ENCODE measurements at places on chromosomes 2 and 18. TPM values are rescaled to one million over a fixed set of nuclear protein-coding genes. Genes with fewer than 3 reads are reported as not detected.

DNA sequence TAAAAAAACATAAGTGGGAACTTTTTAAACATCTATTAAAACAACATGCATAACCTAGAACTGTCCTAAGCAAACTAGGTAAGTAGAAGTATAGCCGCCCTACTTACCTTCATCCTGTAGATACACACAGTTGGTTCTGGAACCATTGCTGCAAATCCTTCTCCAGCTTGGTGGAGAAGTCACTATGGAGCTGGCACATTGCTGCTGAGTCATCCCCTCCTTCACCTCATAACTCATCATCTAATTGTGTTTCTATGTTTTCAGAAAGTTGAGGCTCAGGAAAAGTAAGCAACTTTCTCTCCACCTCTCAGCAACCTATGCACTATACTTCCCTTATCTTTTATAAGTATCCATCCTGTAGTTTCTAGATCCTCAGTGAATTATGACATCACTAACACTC is 269.8 kb upstream of the MMADHC start:
- no peak for DNase-seq
- H3K4me1 ChIP-seq = no peaks in the 10 kb centered on the region
- H3K27ac ChIP-seq = no peak overlapping the region

SLC16A14 gene
- total RNA-seq = 5.3 TPM

DNA sequence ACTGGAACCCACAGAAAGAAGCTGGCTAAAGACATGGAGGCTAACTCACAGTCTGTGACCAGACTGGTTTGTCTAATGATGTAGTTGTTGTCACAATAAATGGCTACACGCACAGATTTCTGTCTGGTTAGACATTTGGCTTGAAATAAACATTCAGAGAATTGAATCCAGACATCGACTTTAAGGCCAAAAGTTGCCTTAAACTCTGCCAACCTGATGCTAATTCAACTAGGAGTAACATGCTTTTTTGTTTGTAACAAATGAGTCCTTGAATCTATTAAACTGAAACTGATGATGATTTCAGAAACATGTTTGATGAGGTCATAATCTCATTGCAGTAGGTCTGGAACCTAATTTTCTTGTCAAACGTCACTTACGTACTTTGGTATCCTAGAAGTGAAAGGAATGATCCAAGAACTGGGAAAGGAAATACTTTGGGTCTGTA is 123.8 kb downstream of the ERBB4 start:
- H3K27ac ChIP-seq = no peak overlapping the region
- no peaks in the 10 kb centered on the region for H3K27me3 ChIP-seq
- DNase-seq = no peak
- H3K4me3 ChIP-seq = no peak overlapping the region
- H3K4me1 ChIP-seq = no peaks in the 10 kb centered on the region

DNA sequence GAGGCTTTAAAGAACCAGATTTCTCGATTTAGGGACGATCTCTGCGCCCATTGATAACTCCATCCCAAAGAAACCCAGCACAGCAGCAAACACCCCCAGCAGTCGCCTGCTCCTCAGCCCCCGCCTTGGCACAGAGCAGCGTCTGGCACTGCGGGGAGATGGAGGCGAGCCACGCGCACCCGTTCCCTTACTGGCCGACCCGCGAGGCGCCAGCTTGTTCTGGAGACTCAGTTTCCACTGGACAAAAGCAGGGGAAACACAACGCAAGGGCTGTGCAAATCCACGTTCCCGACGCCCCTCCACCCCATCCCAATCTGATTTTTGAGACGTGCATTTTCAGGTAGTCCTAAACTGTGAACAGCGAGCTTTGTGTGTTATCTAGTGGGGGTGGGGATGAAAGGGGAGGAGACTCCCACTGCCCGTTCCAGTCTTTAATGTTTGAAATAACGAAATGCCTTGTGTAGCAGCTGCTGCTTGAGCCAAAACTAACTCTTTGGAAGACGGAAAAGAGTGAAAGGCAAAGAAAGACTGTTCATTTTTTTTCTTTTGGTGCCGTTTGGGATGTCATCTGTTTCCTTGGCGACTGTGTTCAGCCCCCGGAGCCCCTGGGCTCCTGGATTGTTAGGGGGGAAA is 143.2 kb downstream of the MEIS1 start:
- no peaks in the 10 kb centered on the region for H3K36me3 ChIP-seq
- no peak for DNase-seq
- no peak overlapping the region for H3K4me3 ChIP-seq
- peaks cover 17% of the 10 kb centered on the region for H3K4me1 ChIP-seq
- H3K27me3 ChIP-seq = peaks cover 75% of the 10 kb centered on the region

GRCh38 chr2:4931721-4932365 is 760.3 kb upstream of the SOX11 start:
- no peaks in the 10 kb centered on the region for H3K4me1 ChIP-seq
- H3K27ac ChIP-seq = no peak overlapping the region
- H3K4me3 ChIP-seq = no peak overlapping the region
- no peaks in the 10 kb centered on the region for H3K36me3 ChIP-seq

MC2R gene
- not detected for total RNA-seq

ASTL gene
- not detected for total RNA-seq

DNA sequence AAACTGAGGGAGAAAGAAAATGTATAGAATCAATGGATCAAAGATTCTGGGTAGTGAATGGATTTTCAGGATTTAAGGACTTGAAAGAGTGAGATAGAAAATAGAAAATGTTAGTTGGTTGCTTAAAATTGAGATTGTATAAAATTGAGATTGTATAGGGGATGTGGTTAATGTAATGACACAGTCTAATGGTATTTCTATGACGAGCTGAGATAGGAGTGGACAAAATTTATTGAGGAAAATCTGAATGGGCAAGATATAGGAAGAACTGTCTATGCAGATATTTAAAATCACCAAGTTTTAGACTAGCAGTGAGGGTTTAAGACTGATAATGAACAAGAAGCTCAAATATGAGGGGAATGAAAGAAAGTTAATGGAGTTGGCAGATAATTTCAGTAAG is 406.6 kb downstream of the NYAP2 start:
- DNase-seq = no peak
- no peaks in the 10 kb centered on the region for H3K4me1 ChIP-seq
- no peaks in the 10 kb centered on the region for H3K36me3 ChIP-seq
- H3K4me3 ChIP-seq = no peak overlapping the region
- no peak overlapping the region for H3K27ac ChIP-seq
- H3K27me3 ChIP-seq = no peaks in the 10 kb centered on the region

- H3K4me1 ChIP-seq = no peaks in the 10 kb centered on the region
- DNase-seq = no peak
- no peak overlapping the region for H3K27ac ChIP-seq
- H3K27me3 ChIP-seq = no peaks in the 10 kb centered on the region
Observed at GRCh38 chr2:239891698-239892097, 133.4 kb downstream of the NDUFA10 start.

ZBTB7C gene
- total RNA-seq = 36.4 TPM

- no peak overlapping the region for H3K4me3 ChIP-seq
- no peak overlapping the region for H3K27ac ChIP-seq
- no peak for DNase-seq
- no peaks in the 10 kb centered on the region for H3K36me3 ChIP-seq
- H3K27me3 ChIP-seq = no peaks in the 10 kb centered on the region
Observed at GRCh38 chr2:42321452-42322064, 39.5 kb downstream of the COX7A2L start.

GRCh38 chr2:42090216-42090615 is 42.4 kb downstream of the PKDCC start:
- H3K27ac ChIP-seq = no peak overlapping the region
- no peak for DNase-seq
- no peaks in the 10 kb centered on the region for H3K27me3 ChIP-seq
- H3K36me3 ChIP-seq = no peaks in the 10 kb centered on the region

GRCh38 chr2:178412047-178412446 is 38.9 kb downstream of the PRKRA start:
- H3K4me1 ChIP-seq = no peaks in the 10 kb centered on the region
- H3K36me3 ChIP-seq = no peaks in the 10 kb centered on the region
- H3K27ac ChIP-seq = no peak overlapping the region
- DNase-seq = peak; percentile 36

DNA sequence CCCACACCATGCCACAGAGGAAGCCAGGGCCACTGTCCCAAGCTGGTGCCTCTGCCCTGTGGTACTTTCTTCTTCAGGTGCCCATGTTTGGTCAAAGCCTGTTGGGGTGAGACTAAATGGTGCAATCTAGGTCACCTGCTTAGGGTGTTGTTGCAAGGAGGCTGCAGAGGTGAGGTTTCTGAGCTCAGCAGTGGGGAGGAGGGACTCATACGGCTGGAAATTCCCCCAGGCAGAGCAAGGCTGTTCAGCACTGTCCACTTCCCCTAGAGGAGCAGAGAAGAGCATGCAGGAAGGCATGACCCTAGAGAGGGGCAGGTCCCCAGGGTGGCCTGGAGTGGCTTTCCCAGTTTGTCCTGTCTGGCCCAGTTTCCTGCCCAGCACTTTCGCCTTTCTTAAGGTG is 211.0 kb downstream of the HAUS1 start:
- no peaks in the 10 kb centered on the region for H3K36me3 ChIP-seq
- no peak overlapping the region for H3K27ac ChIP-seq
- no peaks in the 10 kb centered on the region for H3K27me3 ChIP-seq

GRCh38 chr2:217150236-217150635 is 290.4 kb upstream of the TNP1 start:
- no peak overlapping the region for H3K27ac ChIP-seq
- H3K36me3 ChIP-seq = no peaks in the 10 kb centered on the region
- no peaks in the 10 kb centered on the region for H3K4me1 ChIP-seq
- no peaks in the 10 kb centered on the region for H3K27me3 ChIP-seq
- DNase-seq = no peak
- H3K4me3 ChIP-seq = no peak overlapping the region

DNA sequence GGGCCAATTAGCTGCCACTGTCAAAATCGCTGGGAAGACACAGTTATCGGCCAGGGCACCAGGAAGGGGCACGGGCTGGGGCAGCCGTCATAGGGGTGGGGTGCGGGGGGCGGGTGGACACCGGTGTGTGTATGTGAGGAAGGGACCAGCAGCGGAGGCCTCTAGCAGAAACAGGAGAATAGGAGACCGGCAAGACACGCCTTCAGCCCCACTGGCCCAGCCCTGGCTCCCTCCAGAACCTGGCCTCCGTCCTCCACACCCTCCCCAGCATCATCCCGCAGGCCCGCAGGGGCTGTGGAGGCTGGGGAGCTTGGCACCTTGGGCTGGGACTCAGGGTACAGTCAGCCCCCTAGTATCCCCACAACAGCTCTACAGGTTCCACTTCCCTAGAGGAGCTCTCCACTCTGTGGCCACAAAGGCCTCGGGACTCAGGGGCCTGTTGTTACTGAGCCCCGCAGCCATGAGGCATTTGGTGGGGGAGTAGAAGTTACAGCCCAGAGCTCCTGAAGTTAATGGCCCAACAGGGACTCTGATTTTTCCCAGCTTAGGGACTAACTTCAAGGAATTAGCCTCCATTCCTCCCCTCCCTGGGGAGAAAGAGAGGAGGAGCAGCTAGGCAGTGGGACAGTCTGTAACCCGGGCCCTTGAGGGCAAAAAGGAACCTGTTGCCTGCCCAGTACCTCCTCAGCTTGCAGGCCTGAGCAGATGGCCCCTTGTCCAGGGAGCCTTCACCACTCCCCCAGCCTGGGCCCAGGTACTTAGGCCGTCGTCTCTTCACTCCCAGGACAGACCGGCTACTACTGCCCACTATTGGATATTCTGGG is 19.9 kb downstream of the SH2D6 start:
- H3K27me3 ChIP-seq = no peaks in the 10 kb centered on the region
- H3K27ac ChIP-seq = peak overlapping the region; percentile 79
- H3K4me3 ChIP-seq = peak overlapping the region; percentile 37
- no peaks in the 10 kb centered on the region for H3K36me3 ChIP-seq
- DNase-seq = no peak
- H3K4me1 ChIP-seq = peaks cover 13% of the 10 kb centered on the region

DNA sequence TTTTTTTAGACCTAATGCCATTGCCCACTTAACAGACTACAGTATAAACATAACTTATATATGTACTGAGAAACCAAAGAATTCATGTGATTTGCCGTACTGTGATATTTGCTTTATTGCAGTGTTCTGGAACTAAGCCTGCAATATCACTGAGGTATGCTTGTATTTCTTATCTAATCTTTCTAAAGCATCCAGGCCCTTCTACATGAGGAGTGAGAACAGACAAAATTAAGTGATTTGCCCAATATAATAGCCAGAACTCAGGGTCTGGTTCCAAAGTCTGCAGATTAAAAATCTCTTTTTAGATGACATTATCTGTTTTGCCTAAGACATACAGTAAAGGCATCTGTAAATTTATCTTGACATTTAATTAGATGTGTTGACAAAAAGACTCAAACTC is 41.9 kb downstream of the BMPR2 start:
- H3K4me3 ChIP-seq = no peak overlapping the region
- H3K27ac ChIP-seq = no peak overlapping the region
- H3K36me3 ChIP-seq = no peaks in the 10 kb centered on the region
- no peak for DNase-seq
- no peaks in the 10 kb centered on the region for H3K27me3 ChIP-seq

RNF125 gene
- 13.9 TPM for total RNA-seq

DNA sequence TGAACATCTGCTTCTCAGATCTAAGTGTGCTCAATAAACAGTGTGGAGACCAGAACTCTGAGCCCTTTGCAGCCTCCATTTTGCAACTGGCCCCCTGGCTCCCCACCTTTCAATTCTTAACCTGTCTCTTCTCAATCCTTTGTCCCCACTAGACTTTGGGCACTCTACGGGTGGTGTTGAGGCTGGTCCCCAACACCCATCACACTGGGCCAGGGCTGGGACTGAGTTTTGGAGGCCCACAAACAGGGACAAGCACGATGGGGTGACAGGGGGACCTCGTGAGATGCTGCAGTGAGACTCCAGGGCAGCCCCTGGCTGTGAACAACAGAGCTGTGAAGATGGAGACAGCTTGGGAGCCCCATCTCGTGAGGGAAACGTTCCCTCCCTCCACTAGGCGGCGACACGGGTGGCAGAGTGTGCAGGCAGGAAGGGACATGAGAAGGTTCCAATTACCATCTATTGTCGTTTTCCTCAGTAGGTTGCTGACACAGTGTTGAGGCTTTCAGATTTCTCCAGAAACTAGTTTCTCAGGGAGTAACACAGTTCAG is 1.2 kb downstream of the ANKMY1 start:
- H3K27ac ChIP-seq = no peak overlapping the region

GRCh38 chr2:224973112-224974016 is 68.9 kb downstream of the DOCK10 start:
- H3K27me3 ChIP-seq = no peaks in the 10 kb centered on the region
- H3K4me3 ChIP-seq = no peak overlapping the region
- no peaks in the 10 kb centered on the region for H3K4me1 ChIP-seq
- DNase-seq = peak; percentile 68

KCNG2 gene
- 0.32 TPM for total RNA-seq

GRCh38 chr18:48992791-48993555 is 42.2 kb upstream of the SMAD7 start:
- DNase-seq = peak; percentile 34
- no peak overlapping the region for H3K4me3 ChIP-seq
- H3K4me1 ChIP-seq = peaks cover 7% of the 10 kb centered on the region
- no peak overlapping the region for H3K27ac ChIP-seq
- H3K27me3 ChIP-seq = no peaks in the 10 kb centered on the region

- H3K27me3 ChIP-seq = no peaks in the 10 kb centered on the region
Observed at GRCh38 chr18:21456428-21457178, 143.9 kb downstream of the ESCO1 start.

GRCh38 chr2:96265349-96265839 is 403 bp downstream of the TMEM127 start:
- peak overlapping the region; percentile 93 for H3K4me3 ChIP-seq
- H3K36me3 ChIP-seq = peaks cover 10% of the 10 kb centered on the region
- no peaks in the 10 kb centered on the region for H3K27me3 ChIP-seq
- peak overlapping the region; percentile 76 for H3K27ac ChIP-seq
- peak; percentile 67 for DNase-seq

All from colonic mucosa (tissue), 4 donors.